ENCODE measurements at places on chromosomes 11 and 22.
A peak's percentile ranks its signal among the peaks of the same experiment; 100 is the strongest.

DNA sequence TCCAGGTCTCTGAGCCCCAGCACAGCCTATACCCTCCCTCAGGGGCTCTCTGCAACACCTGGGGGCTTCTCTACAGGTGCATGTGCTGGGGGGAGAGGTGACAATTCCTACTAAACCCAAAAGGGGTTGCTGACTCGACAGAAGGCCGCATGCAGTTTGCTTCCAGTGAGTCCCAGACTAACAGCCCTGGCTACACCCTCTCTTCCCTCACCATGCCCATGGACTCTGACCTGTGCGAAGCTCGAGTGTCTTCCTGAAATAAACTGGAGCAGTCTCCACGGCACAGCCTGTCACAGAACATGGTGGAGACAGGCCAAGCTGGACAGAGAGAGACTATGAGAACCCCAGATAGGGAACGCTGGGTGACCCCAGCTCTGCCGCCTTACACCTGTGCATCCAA lies 16.6 kb downstream of the PLEKHA7 start:
- peak; percentile 79 for DNase-seq

DNA sequence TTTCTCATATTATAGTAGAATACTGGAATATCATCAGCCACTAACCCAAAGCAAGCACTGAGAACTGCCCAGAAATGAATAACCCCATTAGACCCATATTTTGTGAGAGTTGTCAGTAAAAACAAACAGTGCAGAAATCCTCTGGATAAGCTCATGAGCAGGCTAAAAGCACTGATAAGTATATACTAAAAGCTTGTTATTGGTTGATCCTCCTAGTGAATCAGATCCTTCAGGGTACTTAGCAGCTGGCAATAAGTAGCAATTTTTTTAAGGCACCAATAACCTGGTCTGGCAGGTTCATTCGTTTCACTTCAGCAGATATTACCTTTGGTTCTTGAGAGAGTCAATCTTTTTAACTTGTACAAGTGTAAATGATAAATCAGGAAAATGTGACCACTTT lies 1.2 kb downstream of the NOX4 start:
- DNase-seq: no peak

DNA sequence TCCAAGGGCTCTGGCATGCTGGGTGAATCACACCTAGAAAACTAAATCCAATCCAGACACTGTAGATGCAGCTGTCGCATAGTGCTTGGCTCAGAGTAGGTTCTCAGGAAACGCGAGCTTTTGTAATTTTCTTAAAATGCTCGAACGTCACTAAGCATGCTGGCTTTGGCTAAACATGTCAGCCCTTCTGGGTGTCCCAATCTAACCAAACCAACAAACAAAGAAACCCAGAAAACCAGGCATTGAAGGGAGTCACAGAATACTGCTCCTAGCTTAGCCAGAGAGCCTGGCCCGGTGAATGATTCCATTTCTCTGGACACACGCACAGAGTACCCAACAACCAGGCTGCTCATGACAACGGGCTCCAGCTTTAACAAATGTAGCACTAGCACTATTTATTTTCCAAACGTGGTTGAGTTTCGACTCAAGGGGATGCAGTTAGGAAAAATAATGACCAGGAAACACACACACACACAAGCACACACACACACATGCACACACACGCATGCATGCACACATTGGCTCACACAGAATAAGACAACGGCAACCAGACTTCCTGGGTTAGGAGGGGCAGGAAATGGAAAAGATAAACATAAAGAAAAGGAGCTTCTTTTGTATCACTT lies 492.6 kb downstream of the MIAT start:
- no peak for DNase-seq

- no peak for DNase-seq
These were observed 3.1 kb upstream of the CALCA start for GRCh38 chr11:14975252-14975587.

Data from transverse colon (tissue), 4 donors.